ENCODE measurements at places on chromosomes 6 and 20. TPM values are rescaled to one million over a fixed set of nuclear protein-coding genes. Genes with fewer than 3 reads are reported as not detected.

The PPP1R3G gene
- not detected for total RNA-seq

The COL10A1 gene
- total RNA-seq, result 0.26 TPM

The WFDC10B gene
- total RNA-seq, result not detected

- no peak overlapping the region for H3K27ac ChIP-seq
- H3K36me3 ChIP-seq, result no peaks in the 10 kb centered on the region
- no peak overlapping the region for H3K4me3 ChIP-seq
- no peaks in the 10 kb centered on the region for H3K4me1 ChIP-seq
- H3K27me3 ChIP-seq, result no peaks in the 10 kb centered on the region
- no peak for DNase-seq
Measured at GRCh38 chr6:20379231-20379630, 22.4 kb upstream of the E2F3 start.

- peak within 1 kb of the TSS; percentile 83 for H3K27ac ChIP-seq
- DNase-seq, result peak; percentile 96
- H3K4me3 ChIP-seq, result peak within 1 kb of the TSS; percentile 59
- H3K36me3 ChIP-seq, result no peaks in the 10 kb centered on the region
- no peaks in the 10 kb centered on the region for H3K27me3 ChIP-seq
Measured at GRCh38 chr6:90296341-90297114, at the start of gene BACH2. TSS of gene BACH2 (minus strand) at chr6:90296843. CDS start at chr6:90008844, 287,999 bp downstream.

DNA sequence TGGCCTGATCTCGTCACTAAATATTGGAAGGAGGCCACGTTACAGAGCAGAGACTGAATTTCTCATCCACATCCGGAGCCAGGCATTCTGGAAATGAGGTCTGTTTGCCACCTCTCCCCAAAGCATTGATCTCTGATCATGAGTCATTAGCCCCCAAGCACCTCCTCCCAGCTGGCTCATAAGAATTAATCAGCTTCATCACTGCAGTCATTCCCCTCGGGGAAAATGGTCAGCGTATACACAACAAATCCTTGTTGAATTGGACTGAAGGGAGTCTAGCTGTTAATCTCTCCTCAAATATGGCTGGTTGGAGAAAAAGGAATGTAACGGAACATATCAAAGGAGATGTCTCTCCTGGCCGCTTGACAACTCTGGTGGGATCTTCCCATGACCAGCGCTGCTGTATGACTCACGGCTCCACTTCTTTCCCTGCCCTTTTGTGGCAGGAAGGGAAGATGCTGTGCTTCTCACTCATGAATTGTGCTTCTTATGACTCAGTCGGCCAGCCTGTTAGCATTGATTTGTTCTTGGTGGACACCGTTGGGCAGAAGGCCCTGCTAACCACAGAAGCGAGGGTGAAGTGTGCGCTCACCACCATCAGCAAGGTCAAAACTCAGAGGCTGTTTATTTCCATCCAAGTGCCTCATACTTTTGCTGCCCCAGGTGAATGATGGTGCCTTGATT lies 76.7 kb downstream of the RNF182 start:
- no peak overlapping the region for H3K4me3 ChIP-seq
- no peak for DNase-seq
- H3K27ac ChIP-seq, result no peak overlapping the region
- no peaks in the 10 kb centered on the region for H3K27me3 ChIP-seq
- H3K36me3 ChIP-seq, result no peaks in the 10 kb centered on the region
- H3K4me1 ChIP-seq, result no peaks in the 10 kb centered on the region

DNA sequence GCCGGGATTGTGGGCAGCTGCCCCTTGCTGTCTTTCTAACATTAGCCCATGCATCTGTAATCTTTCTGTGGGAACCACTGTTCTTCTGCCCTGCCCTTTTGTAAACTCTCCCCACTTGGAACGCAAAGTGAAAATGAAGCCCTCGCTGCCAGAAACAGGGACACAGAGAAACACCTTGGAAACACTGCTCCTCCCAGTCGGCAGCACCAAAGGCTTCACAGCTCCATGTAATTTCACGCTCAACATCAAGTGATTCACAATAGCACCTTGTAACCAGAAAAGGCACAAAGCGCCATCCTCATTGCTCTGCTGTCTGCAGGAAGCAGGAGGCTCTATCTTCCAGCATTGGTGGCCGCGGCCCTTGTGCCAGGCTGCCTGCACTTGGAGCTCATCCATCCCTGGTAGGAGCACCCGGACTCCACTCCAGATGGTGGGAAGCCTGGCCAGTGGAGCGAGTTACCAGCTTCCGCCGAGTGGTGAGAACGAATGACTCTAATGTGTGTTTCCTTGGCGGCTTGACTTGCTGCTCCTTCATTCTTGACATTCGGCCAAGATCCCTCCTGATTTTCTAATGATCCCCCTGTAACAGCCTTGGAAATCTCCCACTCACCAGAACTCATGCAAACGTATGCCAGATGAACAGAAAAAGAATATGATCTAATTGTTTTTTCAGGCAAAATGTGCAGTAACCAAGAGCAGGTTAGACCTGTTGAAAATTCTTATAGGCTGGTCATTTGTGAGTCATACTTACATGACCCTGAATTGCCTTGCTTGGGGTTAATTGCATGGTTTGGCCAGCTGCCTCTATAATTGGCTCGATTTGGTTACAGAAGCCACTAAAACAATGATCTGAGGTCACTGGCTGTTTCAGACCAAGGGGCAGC lies 169.1 kb upstream of the CDYL start:
- H3K4me3 ChIP-seq, result no peak overlapping the region
- H3K27me3 ChIP-seq, result no peaks in the 10 kb centered on the region
- peak; percentile 17 for DNase-seq
- peaks cover 10% of the 10 kb centered on the region for H3K4me1 ChIP-seq
- H3K27ac ChIP-seq, result peak overlapping the region; percentile 58
- no peaks in the 10 kb centered on the region for H3K36me3 ChIP-seq
